ENCODE measurements at places on chromosomes 16 and 17.
A peak's percentile ranks its signal among the peaks of the same experiment; 100 is the strongest.

DNA sequence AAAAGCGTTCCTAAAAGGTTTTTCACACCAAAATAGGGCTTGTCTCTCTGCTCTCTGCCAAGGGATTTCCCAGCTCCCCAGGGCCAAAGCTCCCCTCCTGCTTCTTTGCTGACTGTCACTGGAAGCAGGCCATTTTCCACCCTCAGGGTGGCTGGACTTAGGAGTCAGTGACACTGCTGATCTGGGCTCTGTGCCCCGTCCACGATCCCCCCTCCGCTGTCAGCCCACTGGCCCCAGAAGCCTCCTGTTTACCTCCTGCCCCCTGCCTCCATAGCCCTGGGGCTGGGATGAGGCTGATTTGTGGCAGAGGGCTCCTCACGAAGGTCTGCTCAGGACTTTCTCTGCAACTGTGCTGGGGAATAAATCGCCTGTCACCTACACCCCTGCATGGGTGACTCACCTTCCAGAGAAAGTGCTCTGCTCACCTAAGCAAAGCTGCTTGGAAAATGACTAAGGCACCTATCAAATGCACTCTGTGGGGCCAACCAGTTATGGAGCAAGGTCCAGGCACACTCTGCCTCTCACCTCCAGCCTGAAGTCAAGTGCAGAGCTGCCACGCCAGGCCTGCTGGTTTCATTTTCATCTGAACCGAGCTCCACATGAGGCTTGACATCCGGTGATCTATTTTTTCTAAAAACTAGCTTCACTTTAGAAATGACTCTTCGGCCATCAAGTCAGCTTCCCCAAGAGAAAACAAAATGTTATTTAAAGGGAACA lies 4.9 kb downstream of the MAP3K14 start:
- peak; percentile 87 for DNase-seq

- no peak for DNase-seq
These were observed 89.5 kb downstream of the MARF1 start for GRCh38 chr16:15553313-15554088.

GRCh38 chr17:14297161-14297851 lies 3.6 kb upstream of the HS3ST3B1 start:
- DNase-seq: no peak

DNA sequence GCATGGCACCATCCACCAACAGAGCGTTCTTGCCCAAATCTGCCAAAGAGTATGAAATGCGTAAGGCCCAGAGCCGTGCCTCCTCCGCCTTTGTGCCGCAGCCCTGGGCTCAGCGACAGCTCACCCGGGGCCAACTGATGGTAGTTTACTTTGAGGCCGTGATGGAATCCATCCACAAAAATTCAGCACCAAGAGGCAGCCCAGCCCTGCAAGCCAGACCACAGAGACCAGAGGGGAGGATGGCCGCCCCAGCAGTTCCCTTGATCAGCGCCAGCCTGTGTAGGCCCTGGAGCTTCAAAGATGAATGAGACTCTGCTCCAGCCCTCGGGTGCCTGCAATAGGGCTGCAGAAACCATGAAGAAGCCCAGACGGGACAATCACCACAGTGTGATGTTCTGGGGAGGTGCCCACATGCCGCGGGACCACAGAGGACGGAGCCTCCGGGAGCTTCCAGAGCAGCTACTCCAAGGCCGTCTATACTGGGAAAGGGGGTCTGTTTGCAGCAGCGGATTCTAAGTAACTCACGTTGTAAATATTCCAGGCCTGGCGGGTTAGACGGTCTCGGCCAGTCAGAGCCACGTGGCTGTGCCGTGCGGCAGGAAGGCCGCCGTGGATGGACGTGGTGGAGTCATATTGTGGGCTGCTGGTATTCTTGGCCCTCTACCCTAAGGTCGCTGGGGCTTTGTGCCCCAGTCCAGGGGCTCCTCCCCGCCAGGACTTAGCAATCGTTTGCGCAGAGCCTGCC lies 80.3 kb downstream of the RBFOX3 start:
- no peak for DNase-seq

- DNase-seq: no peak
These were observed 498.5 kb upstream of the ZFHX3 start for GRCh38 chr16:73546341-73546845.

GRCh38 chr17:7862692-7863437 lies 5.1 kb downstream of the CYB5D1 start:
- no peak for DNase-seq

DNA sequence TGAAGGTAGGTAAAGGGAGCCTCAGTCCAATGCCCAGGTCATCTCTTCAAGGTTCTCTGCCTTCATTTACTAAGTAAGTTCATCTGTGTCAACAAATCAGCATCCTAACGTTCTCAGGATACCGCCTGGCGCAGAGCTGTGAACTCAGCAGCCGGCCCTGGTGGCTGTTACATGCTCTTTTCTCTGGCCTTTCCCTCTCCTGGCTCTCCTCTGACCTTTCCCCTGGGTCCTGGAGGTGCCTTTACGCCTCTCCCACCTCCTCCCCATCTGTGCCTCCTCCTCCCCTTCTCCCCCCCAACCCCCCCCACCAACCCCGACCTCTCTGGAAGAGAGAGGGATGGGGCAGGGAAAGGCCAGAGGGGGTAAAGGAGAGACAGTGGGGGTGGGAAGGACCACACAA lies 19.5 kb downstream of the COTL1 start:
- no peak for DNase-seq

DNA sequence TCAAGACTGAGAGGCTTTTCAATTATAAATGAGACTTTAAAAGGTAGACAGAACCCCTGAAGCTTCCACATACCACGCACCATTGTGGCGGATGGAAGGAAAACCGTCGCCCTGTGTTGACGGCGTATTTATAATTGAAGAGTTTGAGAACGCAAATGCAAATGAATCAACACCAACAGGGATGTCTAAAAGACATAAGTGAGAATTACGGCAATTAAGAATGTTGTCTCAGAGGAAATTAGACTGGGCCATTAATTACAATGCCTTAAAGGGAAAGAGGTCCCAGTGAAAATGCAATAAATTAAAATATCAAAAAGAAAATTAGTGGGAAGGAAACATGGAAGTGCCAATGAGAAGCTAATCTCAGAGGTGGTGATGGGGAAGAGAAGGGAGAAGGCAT lies 148.5 kb upstream of the XYLT1 start:
- no peak for DNase-seq

- DNase-seq: no peak
These were observed 1.9 kb downstream of the PFN1 start for GRCh38 chr17:4946312-4946976.

All from kidney epithelial cell (primary cell).